ENCODE measurements at places on chromosomes 11 and 22.
A peak's percentile ranks its signal among the peaks of the same experiment; 100 is the strongest.

DNA sequence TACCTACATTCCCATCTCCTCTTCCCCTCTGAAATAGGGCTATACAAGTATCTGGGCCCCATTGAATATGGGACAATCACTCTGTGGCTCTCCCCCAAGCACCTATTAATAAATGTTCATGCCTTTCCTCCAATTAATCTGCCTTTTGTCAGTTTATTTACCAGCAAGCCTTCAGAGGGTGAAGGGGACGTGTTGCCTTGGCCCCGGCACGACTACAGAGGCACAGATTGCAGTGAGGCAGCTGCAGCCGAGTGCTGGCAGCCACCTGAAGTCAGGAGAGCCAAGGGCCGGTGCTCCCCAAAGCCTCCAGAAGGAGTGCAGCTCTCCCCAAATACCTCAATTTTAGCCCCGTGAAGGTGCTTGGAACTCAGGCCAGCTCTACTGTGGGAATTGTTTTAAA is 580.9 kb upstream of the B3GAT1 start:
- no peak for DNase-seq

DNA sequence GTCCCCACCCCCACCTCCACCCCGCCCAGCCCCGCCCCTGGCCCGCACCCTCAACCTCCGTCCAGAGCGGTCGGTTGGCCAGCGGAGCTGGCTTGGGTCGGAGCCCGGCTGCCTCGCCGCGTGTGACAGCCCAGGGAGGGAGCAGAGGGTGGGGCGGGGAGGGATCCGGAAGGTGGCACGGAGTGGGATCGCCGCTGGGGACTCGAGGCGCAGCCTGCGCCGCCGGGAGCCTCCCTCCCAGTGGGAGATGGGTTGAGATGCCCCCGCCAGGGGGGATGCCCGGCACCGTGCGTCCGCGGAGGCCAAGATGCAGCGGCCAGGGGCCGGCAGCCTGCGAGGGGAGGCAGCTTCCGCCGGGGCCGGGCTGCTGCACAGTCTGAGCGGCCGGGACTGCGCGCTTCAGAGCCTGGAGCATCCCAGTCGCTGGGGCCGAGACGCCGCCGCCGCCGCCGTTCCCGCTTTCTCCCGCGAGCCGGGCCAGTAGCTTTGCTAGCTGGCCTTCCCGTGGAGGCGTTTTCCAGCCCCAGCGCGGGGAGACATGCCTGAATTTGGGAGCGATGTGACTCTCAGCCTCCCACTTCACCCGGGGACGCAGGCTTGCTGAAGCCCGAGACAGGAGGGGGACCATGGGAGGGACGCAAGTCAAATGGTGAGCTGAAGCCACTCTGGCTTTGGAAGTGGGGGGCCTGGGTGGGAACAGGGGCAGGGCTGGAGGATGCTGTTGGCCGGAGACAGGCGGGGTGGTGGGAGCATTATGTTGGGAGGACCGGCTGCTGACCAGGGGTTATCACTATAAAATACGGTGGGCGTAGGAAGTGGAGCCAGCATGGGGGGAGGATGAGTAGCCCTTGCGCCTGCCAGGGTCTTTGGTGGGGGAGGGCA is 40.2 kb downstream of the DIXDC1 start:
- DNase-seq, result no peak

- DNase-seq, result no peak
Measured at GRCh38 chr11:36361901-36362391, 65.9 kb downstream of the PRR5L start.

- DNase-seq, result no peak
Measured at GRCh38 chr11:60921259-60921658, 3.0 kb upstream of the TMEM132A start.

DNA sequence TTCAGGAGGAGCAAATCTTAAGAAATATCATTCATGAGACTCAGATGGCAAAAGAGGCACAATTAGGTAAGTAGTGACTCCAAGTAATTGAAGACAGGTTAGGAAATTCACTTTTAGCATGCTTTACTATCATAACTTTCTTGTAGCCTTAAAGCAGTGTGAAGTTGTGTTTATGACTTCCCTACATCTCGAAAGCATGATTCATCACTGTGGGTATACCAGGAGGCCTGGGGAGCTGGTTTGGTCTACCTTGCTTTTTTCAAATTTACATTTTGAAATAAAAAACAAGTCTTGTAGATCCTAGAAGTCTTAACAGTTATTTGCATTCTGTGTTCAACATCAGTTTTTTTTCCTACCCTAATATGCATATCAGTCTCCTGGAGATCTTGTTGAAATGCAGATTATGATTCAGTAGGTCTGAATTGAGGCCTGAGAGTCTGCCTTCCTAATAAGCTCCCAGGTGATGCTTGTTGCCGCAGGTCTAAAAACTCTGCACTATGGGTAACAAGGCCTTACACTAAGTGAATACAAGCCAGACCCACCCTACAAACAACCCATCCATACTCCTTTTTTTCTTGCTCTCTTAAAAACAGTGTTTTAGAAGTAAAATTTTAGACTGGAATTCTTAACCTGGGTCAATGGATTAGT is 41.4 kb downstream of the TTC17 start:
- no peak for DNase-seq

DNA sequence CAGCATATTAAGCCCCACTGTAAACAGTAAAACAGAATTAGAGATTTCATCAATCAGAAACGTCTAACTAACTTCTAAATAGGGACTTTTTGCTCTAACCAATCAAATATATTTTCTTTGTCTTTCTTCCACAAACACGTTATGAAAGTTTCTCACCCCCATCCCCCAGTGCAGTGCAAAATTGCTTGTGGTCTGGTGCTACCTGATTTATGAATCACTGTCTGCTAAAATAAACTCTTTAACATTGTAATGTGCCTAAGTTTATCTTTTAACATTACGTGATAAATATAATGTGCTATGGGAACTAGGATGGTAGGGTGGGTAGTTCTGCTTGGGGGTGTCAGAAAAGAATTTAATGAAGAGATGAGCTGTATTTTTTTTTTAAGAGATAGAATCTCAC is 47.3 kb upstream of the SLC5A1 start:
- no peak for DNase-seq

DNA sequence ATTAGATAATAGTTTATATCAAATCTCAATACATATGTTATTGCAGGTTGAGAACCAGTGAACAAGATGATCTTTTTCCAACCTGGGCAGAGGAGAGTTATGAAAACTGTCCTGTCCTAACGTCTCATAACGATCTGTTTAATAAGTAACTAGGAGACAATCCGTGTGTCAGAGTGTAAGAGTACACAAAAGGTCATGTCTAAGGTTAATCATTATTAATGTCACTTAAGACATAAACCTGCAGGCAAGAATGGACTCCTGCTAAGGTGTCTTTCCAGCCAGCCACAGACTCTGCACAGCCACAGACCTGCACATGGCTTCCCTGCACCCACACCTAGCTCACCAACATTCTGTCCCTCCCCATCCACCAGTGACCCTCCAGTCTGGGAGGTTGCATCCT is 10.1 kb downstream of the SLC5A4 start:
- no peak for DNase-seq

GRCh38 chr11:30015725-30016412 is 961 bp downstream of the KCNA4 start:
- DNase-seq, result no peak

DNA sequence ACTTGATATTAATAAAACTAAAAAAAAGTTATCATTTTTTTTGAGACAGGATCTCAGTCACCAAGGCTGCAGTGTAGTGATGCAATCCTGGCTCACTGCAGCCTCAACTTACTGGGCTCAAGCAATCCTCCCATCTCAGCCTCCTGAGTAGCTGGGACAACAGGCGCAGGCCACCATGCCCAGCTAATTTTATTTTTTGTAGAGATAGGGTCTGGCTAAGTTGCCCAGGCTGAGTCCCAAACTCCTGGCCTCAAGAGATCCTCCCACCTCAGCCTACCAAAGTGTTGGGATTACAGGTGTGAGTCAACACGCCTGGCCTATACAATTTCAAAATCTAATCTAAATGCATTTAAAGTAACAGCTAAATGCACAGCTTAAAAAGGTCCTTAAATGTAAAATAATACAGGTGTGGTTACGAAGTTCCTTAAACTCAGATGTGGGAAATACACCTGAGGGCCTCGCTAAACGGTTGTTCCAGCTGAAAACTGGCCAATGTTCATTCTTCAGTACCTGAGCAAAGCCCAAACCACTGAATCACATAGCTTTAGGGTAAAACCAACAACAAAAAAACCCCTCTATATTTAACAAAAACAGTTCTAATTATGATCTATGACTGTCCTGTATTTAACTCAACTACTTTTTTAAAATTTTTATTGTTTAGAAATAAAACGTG is 11.8 kb downstream of the NAP1L4 start:
- DNase-seq, result no peak

- DNase-seq, result no peak
Measured at GRCh38 chr22:18048441-18048898, 24.1 kb upstream of the MICAL3 start.

GRCh38 chr11:94926271-94926625 is 47.1 kb downstream of the CWC15 start:
- no peak for DNase-seq

DNA sequence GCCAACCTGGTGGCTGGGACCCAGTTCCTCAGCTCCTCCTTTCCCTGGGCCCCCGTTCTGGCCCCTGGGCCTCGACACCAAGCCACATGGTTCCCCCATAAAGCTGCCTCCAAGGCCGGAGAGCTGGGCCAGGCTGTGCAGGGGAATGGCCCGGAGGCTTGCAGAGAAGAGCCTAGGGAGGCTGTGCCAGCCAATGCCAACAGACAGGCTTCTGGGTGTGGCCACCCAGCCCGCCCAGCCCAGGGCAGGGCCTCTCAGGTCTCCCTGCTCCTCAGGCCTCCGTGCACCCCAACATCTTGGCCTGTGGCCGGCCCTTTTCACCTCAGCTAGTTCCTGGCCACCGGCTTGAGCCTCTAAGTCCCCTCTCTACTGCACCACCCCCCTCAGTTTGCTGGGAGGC is 17.4 kb upstream of the FLRT1 start:
- DNase-seq, result no peak

GRCh38 chr11:134660416-134660815 is 248.4 kb upstream of the B3GAT1 start:
- no peak for DNase-seq

- DNase-seq, result no peak
Measured at GRCh38 chr11:125724125-125724524, 22.0 kb upstream of the PATE1 start.

DNA sequence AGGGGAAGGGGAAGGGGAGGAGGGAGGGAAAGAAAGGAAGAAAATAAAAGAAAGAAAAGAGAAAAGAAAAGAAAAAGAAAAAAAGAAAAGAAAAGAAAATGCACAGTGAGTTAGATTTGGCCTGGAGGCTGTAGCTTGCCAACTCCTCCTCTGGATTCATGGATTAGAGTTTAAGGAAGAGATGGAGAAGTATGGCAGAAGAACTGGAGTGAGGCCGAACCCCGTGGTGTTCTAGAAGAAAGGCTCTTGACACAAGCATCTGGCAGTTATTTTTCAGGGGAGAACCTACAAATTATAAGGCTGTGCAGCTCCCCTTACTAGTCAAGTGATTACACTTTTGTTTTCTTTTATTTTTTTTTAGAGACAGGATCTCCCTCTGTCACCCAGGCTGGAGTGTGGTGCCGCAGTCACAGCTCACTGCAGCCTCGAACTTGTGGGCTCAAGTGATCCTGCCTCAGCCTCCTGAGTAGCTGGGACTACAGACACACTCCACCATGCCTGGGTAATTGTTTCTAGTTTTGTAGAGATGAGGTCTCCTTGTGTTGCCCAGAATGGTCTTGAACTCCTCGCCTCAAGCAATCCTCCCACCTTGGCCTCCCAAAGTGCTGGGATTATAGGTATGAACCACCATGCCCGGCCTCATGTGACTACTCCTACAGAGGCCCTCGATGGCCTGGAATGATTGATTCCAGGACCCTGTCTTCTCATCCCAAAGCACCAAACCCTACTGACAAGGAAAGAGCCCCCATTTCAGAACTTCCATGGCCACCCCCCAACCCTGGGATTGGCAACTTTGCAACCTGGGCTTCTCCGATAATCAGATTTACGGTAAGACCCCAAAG is 19.5 kb downstream of the ZNF74 start:
- DNase-seq, result no peak

- no peak for DNase-seq
Measured at GRCh38 chr11:125941267-125941618, 4.6 kb upstream of the VSIG10L2 start.

- peak; percentile 23 for DNase-seq
Measured at GRCh38 chr11:61885166-61885778, 6.1 kb downstream of the FADS3 start.

- no peak for DNase-seq
Measured at GRCh38 chr11:133065847-133066485, 466.3 kb downstream of the OPCML start.

DNA sequence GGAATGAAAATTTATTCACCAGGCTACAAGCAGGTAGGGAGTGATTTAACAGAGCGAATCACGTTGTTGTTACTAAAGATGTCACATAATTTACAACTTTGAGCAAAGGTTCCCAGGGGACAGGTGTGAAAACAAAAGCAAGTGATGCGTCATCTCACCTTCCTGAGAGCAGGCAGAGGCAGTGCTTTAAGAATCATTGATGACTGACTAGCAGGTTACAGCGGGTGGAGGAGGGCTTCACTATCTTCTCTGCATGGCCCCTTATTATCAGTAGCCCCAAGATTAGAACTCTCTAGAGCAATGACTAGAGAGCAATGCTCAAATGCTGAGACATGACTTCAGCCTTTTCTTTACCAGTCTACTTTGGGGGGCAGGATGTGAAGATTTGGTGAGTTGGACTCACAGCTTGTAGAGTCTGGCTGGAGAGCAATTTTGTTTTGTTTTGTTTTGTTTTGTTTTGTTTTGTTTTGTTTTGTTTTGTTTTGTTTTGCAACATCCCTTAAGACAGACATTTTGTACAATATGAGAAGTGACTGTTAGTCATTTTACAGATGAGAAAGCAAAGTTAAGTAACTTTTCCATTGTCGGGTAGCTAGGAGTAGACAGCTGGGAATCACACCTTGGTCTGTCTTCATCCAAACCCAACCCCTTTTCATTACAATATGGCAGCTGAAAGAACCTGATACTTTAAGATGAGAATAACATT is 84.8 kb downstream of the SLC1A2 start:
- no peak for DNase-seq

DNA sequence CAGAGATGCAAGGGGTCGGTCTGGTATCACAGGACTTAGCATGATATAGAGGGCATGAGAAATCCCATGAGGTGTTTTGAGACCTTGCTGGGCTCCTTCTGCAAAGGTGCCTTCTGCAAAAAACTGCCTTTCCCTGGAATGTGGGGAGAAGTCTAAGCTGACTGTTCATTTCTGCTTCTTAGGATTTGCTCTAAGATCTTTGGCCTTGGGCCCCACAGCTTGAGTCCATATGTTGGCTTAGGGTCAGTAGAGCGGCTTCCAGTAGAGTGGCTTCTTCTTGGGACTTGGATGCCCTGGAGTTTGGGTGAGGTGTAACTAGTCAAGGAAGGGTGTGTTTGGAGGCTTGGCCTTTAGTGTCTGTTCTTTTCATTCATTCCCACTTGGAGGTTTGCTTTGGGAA is 37.0 kb downstream of the AMPD3 start:
- no peak for DNase-seq

All from NCI-H2107 (cell line).